ENCODE measurements at places on chromosomes 12 and 14.

- DNase-seq = no peak
Observed at GRCh38 chr12:57079821-57080220, 1.2 kb upstream of the NEMP1 start.

GRCh38 chr14:97074856-97075255 is 277.7 kb downstream of the VRK1 start:
- DNase-seq = no peak

DNA sequence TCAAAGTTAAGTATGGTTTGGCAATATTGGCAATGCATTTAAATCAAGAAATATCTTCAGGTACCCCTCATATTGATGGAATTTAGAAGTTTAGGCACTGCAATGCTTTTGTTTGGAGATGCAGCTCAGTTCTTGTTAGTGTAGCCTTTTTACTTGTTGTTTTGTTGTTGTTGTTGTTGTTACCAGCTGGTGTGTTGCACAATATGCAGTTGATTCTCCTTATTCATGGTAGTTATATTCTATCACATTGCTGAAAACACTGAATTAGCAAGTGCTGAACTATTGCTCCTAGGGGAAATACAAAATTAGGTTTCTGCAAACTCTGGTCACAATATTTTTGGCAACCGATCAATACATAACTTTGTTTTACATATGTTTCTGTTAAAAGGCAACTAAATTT is 34.8 kb downstream of the CCER1 start:
- DNase-seq = no peak

GRCh38 chr12:122841544-122842321 is 6.5 kb downstream of the HIP1R start:
- DNase-seq = peak; percentile 90

GRCh38 chr12:55227643-55228042 is 6.8 kb downstream of the OR10A7 start:
- DNase-seq = no peak

- DNase-seq = no peak
Observed at GRCh38 chr14:58574623-58575022, 63.1 kb upstream of the DACT1 start.

DNA sequence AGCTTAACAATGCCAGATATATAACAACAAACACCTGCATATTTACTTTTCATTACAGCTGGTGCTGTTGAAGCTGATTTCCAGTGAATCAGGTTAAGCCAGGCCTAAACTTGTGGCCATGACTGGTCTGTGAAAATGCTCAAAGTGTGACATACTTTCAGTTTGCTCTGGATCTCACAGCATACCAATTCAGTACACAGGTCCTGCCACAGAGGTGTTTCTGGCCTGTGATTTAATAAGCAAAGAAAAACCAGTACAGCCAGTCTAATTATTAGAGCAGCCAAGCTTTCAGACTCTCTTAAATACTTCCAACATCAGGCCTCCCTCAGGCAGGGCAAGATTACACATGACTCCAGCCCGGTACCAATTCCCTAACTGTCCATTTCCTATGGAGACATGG is 27.4 kb upstream of the TMCC3 start:
- no peak for DNase-seq

GRCh38 chr14:67666750-67667449 is 7.5 kb downstream of the VTI1B start:
- peak; percentile 16 for DNase-seq

DNA sequence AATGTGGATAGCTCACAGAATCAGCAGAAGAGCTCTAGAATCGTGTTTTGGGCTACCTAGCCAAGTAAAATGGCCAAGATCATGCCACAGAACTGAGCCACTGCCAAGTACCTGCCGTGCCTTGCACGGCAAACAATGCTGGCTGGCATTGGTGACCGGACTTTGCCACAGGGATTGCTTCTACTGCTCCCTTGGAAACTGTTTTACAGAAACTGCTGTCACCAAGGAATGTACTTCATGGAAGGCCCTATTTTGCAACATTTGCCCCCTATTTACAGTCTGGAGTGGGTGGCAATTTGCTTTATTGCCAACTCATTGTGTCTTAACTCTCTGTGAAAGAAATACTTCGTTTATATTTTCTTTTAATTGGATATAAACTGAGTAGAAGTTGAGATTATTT is 49.0 kb downstream of the BORCS5 start:
- no peak for DNase-seq

- no peak for DNase-seq
Observed at GRCh38 chr14:96285667-96286066, 29.7 kb downstream of the BDKRB1 start.

- DNase-seq = no peak
Observed at GRCh38 chr14:22986508-22987054, 4.2 kb upstream of the AJUBA start.

- DNase-seq = no peak
Observed at GRCh38 chr14:104075530-104076151, 9.9 kb upstream of the ASPG start.

DNA sequence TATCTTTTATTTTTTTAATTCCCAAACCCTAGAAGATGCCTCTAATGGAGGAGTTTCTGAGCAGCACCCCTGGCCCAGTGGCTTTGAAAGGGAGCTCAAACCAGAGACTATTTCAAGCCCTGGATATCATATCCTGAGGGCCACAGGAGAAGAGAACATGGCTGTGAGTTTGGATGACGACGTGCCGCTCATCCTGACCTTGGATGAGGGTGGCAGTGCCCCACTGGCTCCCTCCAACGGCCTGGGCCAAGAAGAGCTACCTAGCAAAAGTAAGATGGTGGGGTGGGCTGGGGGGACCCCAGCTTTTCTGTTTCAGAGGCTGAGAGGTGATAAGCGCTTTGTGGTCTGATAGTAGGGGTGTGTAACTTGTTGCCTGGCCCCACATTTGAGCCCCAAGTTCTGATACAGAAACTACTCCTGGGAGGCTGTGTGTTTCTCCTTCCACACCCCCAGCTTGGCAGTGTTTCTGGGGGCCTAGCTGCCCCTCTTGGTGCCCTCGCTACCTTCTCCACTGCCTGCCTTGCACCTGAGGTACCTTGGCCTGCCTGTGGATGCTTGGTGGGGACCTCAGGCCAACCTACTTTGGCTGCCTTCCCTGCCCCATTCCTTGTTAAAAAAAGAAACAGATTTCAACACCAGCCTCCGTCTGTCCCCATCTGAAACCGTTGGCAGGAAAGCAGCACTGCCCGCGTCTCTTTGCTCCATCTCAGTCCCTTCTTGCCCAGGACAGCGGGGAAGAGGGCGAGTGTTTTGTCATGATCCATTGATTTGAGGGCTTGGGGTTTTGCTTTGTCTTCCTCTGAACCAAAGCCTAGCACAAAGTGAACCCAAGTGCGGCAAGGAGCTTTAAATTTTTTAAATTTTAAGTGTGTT is 5.7 kb downstream of the TPCN1 start:
- no peak for DNase-seq

DNA sequence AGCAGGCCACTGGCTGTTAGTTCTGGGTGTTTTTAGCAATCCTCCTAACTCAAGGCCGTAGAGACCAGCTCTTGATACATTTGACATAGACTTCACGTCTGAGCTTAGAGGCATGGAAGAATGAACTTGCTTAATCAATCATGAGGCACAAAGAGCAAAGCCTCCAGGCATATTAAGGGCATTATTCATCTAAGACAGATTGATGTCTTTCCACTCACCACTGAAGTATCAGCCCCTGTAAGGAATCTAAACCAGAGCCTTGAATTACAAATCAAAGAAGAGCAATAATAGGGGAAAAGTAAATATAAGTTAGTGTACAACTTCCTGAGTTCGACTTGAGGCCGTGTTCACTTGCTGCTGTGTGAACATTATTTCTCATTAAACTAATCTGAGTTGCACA is 1470.7 kb downstream of the AACS start:
- DNase-seq = no peak

DNA sequence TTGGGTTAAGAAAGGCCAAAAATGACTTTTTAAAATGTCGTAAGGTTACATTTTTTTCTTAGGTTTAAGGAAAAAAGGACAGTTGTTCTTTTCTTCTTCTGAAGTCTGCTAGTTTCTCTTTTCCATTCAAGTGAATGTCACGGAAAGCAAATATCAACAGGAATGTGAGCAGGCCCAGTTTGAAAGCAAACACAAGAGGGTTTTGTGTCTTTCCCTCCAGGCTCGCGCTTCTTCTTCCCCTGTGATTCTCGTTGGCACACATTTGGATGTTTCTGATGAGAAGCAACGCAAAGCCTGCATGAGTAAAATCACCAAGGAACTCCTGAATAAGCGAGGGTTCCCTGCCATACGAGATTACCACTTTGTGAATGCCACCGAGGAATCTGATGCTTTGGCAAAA is 85.4 kb downstream of the LRRK2 start:
- no peak for DNase-seq

DNA sequence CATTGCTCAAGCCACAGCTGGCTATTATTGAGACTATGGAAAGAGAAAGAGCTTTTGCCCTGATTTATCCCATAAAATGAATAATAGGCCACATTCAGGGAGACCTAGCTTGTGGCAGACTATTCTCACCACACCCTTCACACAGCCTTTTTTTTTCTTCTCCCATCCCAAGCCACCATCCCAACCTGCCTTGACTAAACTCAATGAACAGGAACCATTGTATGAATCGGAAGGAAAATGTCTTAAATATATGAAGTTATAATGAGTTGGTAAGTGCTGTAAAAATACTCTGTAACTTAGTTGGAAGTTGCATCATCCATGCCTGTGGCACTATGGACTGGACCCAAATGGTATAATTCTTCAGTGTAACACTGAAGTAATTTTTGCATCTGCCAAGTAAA is 338.4 kb downstream of the RAD51B start:
- DNase-seq = no peak

DNA sequence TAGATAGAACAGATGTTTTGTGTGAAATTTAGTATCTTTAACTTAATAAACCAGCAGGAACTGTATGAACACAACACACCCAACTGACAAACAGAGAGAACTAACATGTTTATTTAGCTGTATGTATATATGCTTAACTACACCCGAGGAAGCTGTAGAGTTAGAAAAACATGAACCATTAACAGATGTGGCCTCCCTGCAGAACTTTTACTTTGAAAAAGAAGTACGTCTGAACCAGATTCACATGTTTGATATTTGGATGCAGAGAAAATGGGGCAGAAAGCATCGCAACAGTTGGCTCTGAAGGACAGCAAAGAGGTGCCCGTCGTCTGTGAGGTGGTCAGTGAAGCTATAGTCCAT is at the start of gene REP15:
TSS of gene REP15 (plus strand) at position 155 of the 360 bp plus-strand sequence. CDS start at position 271, 116 bp downstream.
- DNase-seq = no peak

DNA sequence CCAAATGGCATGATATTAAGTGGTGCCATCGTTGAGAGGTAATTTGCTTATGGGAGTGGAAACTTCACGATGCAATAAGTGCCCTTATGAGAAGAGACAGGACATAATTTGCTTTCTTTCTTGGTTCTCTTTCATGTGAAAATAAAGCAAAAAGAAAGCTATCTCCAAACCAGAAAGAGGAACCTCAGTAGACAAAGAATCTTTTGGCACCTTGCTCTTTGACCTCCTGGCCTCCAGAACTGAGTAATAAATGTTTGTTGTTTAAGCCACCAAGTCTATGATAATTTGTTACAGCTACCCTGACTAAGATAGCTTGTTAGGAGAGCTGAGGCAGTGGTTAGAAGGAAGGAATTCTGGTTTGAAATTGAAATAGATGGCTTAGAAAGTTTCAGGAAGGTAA is 39.6 kb downstream of the CCER1 start:
- no peak for DNase-seq

- peak; percentile 30 for DNase-seq
Observed at GRCh38 chr12:32240831-32241230, 134.2 kb downstream of the BICD1 start.

- DNase-seq = no peak
Observed at GRCh38 chr14:93171376-93171775, 13.3 kb downstream of the MOAP1 start.

GRCh38 chr12:57534250-57534649 is 11.6 kb downstream of the MBD6 start:
- DNase-seq = no peak

GRCh38 chr14:76306131-76306530 is 69.8 kb upstream of the ESRRB start:
- DNase-seq = no peak

DNA sequence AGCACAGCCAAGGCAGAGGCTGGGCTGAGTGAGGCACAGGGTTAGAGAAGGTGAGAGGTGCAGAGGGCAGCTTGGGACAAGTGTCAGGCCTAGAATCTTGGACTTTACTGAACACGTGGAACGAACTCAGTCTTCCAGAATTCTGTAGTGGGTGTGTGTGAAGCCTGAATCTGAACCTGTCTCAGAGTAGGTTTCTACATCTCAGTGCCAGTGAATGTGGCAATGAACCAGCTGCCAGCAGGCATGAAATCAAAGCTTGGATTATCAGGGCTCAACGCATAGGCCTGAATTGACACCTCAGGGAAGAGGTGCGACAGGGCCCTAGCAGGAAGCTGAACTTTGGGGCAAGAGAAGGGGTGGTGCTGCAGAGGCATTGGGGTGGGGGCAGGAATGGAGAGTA is 104.6 kb downstream of the SAMD4A start:
- DNase-seq = no peak

DNA sequence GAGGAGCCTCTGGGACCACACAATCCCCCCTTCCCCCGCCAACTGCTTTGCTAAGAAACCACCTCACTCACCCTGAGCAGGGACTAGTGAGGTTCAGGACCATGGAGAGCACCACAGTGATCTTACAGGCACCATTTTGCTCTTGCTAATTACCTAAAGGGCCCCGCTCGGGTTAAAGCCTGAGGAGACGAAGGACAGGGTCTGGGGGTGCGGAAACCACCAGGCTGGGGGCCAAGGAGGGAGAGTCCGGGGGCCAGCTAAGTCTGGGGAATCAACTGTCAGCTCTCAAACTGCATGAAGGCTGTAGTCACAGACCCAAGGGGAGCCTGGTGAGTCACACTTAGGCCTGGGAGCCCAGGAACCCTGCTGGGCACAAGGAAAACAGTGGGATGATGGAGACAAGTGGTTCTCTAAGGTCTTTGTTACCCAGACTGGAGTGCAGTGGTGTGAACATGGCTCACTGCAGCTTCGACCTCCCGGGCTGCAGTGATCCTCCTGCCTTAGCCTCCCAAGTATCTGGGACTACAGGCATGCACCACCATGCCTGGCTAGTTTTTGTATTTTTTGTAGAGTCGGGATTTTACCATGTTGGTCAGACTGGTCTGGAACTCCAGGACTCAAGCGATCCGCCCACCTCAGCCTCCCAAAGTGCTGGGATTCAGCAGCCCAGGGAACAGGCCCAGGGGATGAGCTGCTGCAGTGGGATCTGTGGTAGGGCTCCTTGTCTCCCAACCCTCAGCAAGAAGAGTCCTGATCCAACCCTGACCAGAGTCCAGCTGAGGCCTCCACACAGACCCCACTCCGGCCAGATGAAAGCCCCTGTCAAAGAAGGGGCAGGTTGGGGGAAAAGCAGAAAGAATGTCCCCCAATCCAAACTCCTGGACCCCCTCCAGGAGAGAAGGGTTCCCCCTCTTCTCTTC is 98.8 kb downstream of the CALM1 start:
- DNase-seq = peak; percentile 99

GRCh38 chr12:3559601-3560294 is 68.7 kb downstream of the PRMT8 start:
- no peak for DNase-seq

- DNase-seq = no peak
Observed at GRCh38 chr12:46711756-46712155, 114.0 kb downstream of the SLC38A4 start.

DNA sequence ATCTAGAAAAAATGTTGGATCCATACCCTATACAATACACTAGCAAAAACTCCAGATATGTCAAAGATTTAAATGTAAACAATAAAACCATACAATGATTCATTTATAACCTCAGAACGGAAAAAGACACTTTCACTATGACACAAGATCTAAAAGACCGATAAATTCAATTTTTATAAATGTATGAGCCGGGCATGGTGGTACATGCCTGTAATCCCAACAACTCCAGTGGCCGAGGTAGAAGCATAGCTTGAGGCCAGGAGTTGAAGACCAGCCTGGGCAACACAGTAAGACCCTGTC is 2.5 kb upstream of the SOS2 start:
- no peak for DNase-seq

GRCh38 chr12:95623554-95624170 is 72.4 kb upstream of the USP44 start:
- DNase-seq = peak; percentile 68
